ENCODE measurements at places on chromosomes 13 and 19.

- no peak for DNase-seq
Observed at GRCh38 chr13:97849305-97849704, 104.2 kb upstream of the IPO5 start.

DNA sequence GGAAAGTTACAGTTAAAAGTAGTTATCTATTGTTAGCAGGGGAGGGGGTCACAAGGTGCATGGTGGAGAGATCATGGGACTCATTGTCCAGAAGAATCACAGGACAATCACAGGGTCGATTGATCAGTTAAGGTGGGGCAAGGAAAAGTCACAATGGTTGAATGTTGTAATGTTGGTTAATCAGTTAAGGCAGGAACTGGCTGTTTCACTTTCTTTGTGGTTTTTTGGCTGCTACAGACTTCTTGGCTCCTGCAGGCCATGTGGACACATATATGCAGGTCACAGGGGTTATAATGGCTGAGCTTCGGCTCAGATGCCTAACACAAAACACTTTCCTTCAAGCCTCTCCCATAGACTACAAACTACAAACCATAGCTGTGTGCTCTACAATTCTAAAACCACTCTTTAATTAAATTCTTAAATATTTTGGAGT lies 6.9 kb upstream of the ZNF431 start:
- no peak for DNase-seq

GRCh38 chr13:52001120-52001731 lies 10.0 kb downstream of the ATP7B start:
- DNase-seq = no peak

DNA sequence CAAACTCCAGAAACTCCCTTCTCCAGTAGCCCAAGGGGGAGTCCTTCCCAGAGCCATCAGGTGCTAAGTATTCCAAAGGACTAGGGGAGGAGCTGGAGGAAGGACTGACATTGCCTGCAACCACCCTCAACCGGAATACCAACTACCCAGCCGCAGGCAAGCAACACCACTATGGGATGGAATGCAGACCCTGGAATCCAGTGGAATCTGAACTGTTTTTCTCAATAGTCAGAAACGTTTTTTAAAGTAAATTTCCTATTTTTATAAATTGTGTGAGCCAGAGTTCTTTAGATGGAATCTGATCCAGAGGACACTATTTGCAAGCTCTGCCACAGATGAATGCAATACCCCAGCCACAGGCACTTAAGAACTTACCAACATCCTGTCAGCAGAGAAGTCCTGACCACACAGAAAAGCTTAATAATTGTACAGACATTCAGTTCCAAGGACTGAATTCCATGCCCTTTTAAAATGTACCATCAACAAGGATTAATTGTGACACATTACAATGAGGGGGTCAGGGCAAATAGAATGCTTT lies 92.1 kb downstream of the USP12 start:
- no peak for DNase-seq

DNA sequence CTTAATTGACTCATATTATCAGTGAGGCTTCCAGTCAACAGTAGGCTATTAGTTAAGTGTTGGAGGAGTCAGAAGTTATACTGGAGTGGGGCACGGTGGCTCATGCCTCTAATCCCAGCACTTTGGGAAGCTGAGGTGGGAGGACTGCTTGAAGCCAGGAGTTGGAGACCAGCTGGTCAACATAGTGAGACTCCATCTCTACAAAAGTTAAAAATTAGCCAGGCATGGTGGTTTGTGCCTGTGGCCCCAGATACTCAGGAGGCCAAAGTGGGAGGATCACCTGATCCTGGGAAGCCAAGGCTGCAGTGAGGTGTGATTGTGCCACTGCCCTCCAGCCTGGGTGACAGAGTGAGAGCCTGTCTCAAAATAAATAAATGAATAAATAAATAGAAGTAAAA lies 53.2 kb downstream of the COMP start:
- DNase-seq = no peak

GRCh38 chr13:46039411-46040182 lies 12.9 kb downstream of the ZC3H13 start:
- DNase-seq = no peak

- DNase-seq = no peak
Observed at GRCh38 chr19:20611866-20612265, 46.3 kb upstream of the ZNF737 start.

Data from cortex of kidney (tissue), 1 donor.